ENCODE measurements at places on chromosomes 2 and 18.

GRCh38 chr18:48754993-48755473 is 195.7 kb downstream of the SMAD7 start:
- no peak for DNase-seq

GRCh38 chr18:2304378-2305175 is 266.7 kb downstream of the METTL4 start:
- DNase-seq: no peak

DNA sequence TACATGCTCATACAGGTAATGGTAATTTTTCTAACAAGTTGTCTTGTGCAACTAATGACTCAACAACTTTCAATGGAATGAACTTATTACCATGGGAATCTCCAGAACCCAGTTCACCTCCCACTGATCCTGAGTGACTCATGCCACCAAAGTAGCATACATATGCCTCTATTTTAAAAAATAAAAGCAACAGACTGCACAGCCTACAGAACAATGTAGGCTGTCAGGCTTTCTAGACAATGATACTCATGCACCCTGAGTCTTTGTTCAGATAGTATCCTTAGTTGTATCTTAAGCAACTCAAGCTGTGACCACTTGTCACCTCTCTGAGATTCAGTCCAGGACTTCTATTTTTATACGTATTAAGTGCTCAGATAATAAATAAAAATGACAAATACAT is 531.0 kb upstream of the SETBP1 start:
- DNase-seq: no peak

- no peak for DNase-seq
Observed at GRCh38 chr18:56038171-56039030, 450.4 kb upstream of the TCF4 start.

DNA sequence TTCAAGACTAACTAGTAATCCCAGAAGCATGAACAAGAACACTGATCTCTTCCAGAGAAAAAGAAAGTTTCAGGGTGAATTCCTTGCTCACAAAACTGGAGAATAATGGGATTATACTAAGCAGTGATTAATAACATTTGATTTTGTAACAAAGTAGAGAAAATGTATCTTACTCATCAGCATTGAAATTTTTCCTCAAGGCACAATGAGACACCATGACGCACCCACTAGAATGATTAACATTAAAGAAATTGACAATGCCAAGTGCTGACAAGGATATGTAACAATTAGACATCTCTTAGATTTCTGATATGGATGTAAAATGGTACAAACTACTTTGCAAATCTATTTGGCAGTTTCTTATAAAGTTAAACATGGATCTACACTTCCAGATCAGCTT is 101.1 kb upstream of the EPHA4 start:
- no peak for DNase-seq

- no peak for DNase-seq
Observed at GRCh38 chr2:40719414-40719813, 267.5 kb upstream of the SLC8A1 start.

DNA sequence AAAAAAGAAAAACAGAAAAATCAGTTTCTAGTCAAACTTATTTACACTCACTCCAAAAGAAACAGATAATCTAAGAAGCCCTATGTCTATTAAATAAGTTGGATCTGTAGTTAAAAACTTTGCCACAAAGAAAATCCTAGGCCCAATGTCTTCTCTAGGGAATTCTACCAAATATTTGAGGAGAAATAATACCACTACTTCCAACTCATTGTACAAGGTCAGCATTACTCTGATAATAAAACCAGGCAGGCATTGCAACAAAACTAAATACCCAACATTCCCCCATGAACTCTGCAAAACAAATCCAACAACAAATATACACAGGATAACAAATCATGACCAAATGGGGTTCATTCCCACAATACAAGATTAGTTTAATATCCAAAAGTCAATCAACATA is 73.8 kb upstream of the ST8SIA5 start:
- DNase-seq: no peak

- DNase-seq: no peak
Observed at GRCh38 chr2:196336207-196336606, 164.8 kb upstream of the STK17B start.

- DNase-seq: no peak
Observed at GRCh38 chr2:44731505-44731904, 210.0 kb upstream of the SIX3 start.

DNA sequence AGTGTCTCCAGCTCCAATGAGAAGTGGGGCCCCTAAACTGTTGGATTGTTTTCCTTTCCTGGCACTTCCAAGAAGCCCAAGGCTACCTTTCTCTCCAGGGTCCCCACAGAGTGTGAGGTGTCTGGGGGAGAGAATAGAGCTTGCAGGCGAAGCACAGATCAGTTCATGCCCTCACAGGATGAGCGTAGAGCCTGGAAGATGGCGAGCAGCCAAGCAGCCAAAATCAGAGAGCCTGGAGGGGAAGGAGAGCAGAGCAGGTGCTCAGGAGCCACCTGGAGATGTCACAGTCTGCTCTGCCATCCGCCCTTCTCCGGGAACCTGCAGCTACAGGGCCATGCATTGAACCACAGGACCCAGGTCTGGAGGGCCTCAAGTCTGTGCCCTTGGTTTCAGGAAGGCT is 54.7 kb upstream of the TCF7L1 start:
- DNase-seq: no peak

DNA sequence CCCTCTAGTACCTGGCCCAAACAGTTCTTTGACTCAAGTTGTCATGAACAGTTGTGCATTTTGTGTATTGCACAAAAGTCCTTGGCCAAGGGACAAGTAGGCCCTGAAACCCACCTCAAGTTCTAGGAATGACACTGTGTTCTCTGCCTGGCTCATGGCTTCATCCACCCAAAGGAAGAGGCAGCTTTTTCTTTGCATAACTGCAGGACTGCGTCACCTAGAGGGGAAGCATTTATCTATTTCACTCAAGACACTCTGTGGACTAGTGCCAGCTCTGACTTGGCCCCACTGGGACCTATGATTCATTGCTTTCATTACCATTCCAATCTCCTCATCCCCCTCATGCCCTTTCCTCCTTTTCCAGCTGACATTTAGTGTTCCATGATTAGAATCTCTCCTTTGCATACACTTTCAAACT is 119.3 kb upstream of the SIX2 start:
- no peak for DNase-seq

DNA sequence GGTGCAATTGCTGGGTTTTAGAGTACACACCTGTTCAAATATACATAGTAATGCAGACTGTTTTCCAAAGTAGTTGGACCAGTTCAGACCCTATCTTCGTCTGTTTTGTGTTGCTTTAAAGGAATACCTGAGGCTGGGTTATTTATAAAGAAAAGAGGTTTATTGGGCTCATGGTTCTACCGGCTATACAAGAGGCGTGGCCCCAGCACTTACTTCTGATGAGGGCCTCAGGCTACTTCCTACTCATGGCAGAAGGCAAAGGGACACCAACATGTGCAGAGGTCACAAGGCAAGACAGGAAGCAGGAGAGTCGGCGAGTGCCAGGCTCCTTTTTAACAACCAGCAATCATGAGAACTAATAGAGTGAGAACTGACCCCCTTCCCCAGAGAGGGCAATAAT is 21.9 kb upstream of the EMILIN2 start:
- no peak for DNase-seq

Measured in NCI-H774 (cell line).